ENCODE measurements at places on chromosomes 3 and 15.
A peak's percentile ranks its signal among the peaks of the same experiment; 100 is the strongest.

DNA sequence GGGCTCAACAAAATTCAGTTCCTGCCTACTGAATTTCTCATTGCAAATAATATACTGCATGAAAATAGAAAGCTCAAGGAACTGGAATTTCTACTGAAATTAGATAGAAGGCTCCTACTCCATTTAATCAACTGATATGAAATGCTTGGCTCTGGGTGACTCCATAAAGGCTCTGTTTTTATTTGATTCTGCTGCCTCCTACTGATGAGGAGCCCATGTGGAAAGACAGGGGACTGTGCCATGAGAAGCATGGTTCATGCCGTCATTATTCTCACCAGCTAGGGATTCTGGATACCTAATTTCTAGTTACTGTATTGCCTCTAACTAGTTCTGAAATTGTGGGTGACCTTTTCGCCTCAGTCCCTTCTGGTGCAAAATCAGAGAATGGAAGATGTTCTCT lies 366.2 kb upstream of the DPH6 start:
- peak; percentile 66 for DNase-seq

DNA sequence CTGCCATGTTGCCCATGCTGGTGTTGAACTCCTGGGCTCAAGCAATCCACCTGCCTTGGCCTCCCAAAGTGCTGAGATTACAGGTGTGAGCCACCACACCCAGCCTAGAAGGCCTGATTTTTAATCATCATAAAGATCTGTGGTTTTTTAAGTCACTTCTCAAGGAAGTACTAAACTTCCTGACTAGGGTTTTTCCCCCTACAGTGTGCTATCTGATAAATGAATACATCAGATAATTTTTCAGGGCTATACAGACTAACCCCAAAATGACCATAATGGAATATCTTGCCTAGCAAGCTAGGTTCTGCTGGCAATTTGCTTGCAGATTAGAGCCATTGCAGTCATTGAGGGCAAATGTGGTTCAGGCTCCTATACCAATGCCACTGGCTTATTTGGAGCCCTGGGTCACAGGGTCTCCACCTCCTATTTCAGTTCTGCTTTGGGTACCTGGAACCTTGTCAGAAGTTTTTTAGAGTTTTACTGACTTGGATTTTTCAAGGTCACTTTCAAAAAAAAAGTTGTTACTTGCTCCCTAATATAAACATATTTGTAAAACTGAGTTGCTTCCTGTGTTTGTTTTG lies 80.8 kb downstream of the SLC49A4 start:
- DNase-seq, result no peak

DNA sequence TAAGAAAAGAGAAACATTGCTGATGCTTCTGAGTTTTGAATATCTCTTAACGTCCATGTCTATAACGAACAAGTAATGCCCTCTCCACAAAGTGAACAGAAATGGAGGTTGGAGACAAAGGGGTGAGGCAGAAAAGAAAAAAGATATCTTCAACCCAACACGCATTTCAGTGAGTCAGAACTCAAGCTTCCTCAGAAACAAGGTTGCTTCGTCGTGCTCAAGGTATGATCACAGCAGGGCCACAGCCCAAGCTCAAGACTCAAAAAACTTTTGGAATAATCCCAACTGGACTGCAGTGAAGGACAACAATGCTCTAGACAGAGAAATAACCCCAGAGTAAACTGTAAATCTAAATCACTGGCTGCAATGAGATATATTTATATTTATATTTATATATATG lies 18.9 kb downstream of the WNT5A start:
- no peak for DNase-seq

DNA sequence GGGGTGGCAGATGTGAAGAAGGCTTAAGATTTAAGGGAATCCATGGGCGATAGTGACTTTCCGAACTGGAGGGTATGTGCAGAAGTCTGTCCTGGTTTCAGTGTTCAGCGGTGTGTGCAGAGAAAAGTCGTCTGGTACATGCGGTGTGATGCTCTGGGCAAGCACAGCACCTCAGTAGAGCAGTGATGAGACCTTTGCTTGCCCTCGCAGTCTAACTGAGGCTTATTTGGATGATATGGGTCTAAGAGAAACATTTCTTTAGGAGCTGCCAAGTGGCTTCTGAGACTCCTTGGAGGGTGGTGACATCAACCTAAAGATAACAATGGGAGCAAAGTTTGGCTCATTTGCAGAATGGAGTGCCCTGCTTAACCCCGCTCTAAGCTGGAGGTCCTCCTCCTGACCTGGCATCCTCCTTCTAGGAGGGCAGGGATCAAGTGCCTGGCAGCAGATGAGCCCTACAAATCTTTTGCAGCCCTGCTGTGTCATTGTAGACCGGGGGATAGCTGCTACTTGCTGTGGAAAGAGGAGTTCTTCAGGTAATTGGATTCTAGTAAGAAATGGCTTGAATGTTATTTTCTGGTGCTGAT lies 228.1 kb upstream of the AZI2 start:
- peak; percentile 20 for DNase-seq

DNA sequence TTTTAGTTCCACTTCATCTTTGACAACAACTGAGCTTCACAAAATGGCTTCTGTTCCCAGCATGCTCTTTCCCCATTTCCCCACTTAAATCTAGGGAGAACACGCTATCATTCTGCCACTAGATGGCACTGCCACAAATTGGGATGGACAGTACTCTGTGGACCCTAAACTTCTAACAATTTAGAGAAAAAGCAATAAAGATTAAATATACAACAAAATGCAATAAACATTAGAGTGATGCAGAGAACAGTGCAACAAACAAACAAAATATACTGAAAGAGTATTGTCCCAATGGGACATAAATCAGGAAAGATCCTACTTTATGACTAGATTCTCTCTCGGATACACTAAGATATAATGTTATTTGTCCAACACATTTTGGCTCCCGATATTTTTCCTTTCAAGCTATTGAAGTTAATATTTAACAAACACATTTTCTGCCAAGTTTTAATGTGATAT lies 169.7 kb upstream of the TMCO5A start:
- DNase-seq, result peak; percentile 17

DNA sequence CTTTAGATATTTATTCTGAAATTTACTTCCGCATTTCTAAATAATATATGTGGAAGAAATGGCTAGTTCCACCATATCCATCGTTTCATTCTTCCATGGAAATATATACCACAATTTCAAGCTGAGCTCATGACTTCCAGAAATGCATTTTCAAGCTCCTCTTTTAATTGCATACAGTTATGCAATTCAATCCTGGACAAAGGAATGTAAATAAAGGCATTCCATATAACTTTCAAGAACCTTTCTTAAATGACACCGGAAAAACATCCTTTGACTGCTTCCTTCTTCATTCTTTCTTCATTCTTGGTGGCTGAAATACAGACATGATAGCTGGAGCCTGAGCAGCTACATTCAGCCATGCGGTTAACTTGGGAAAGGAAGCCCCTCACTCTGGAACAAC lies 185.2 kb upstream of the GADL1 start:
- no peak for DNase-seq

DNA sequence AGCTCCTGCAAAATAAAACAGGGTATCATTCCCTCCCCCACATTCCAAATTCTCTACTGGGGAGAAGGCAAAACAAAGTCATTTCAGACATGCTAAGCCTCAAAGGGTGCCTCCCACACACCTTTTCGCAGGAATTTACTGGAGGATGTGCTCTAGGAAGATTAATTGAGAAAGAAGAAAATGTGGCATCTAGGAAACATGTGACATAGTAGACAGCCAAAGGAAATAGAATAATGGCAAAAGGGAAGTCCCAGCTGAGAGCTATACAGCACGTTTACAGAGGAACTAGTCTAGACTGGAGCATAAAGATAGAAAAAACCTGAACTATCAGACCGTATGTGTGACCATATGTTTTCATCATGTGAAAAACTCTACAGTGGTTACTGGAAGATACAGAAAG lies 58.8 kb upstream of the MELTF start:
- DNase-seq, result no peak

DNA sequence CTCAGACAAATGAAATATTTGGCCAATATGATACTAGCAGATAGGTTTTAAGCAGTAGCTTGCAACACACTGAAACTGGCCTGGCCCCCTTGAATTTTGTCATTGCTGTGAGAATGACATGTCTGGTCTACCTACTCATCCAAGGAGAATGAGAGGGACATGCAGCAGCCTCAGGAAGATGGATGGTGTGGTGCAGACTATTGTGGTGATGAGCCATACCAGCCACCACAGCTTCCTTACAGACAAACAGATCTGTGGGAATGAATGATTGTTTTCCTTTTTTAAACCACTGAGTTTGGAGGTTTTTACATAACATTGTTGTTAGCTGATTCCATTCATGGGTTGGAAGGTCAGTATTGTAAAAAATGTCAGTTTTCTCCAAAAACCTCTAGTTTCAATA lies 133.7 kb upstream of the POU1F1 start:
- no peak for DNase-seq

DNA sequence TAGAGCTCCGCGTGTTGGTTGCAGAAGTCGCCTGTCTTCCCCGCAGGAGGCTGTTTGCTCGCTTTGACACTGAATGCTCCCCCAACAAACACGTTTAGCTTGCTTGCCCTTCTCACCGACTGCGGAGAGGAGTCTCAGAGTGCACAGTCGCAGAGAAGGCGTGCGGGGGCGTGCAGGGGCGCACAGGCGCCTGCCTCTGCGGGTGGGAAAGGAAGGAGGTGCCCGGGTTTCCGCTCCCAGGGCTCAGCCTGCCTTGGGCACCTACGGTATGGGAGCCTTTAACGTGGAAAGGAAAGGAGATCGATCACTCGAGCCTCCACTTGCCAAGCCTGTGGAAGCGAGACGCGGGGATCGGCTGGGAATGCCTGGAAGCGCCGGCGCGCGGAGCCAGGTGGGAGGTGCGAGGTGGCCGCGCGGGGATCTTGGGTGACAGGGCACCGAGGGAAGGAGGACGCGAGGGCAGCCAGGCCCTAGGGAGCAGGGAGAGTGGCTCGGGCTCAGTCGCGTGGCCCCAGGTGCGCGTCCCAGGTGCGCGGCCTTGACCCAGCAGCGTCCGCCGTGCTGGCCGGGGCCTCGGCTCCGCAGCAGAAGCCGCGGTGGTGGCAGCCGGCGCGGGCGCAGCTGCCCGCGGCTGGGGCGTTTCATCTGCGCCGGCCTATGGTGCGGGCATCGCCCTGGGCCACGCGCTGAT lies at the start of gene FAN1:
FAN1 (plus strand) TSS at position 419 of the 691 bp plus-strand sequence. CDS start 749 bp downstream, outside the sequence.
- peak; percentile 86 for DNase-seq

- no peak for DNase-seq
These were observed 153.4 kb upstream of the UMPS start for GRCh38 chr3:124576565-124577493.

GRCh38 chr15:39692356-39693327 lies 90.0 kb downstream of the FSIP1 start:
- DNase-seq, result peak; percentile 76

DNA sequence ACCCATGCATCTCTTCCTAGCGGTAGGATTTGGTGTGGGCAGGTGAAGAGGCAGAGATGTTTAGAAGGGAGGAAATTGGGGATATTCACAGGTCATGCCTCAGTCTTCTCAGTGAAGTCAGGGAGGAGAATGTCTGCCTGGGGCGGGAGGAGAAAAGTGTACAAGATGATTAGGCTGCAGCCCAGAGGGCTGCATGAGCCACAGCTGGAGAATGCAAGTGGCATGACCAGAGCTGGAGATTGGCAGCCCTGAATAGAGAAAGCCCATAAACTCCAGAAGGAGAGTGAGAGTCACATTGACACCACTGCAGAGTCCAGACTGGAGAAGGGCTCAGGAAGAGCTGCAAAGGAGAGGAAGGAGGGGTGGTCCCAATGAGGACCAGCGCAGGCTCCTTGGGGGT lies 22.6 kb downstream of the PDHB start:
- DNase-seq, result no peak

DNA sequence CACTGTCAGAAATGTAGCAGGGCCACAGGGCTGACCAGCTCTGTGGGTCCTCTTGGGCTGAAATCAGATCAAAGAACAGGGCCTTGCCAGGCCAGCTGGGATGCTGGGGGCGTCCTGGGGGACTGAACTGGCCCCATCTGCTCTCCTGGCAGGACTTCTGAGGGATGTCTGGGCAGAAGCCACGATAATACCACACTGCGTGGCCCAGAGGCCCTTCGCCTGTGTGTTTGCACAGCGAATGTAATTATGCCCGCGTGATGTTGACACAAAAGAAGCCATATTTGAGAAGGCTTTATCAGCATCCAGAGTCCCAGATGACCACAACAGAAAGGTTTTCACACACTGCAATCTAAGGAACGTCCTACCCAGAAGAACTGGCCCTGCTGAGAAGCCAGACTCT lies 174.0 kb downstream of the RAB11A start:
- no peak for DNase-seq

GRCh38 chr3:55074796-55075195 lies 146.9 kb upstream of the LRTM1 start:
- DNase-seq, result no peak

GRCh38 chr3:111485086-111485485 lies 56.9 kb upstream of the CD96 start:
- DNase-seq, result no peak

DNA sequence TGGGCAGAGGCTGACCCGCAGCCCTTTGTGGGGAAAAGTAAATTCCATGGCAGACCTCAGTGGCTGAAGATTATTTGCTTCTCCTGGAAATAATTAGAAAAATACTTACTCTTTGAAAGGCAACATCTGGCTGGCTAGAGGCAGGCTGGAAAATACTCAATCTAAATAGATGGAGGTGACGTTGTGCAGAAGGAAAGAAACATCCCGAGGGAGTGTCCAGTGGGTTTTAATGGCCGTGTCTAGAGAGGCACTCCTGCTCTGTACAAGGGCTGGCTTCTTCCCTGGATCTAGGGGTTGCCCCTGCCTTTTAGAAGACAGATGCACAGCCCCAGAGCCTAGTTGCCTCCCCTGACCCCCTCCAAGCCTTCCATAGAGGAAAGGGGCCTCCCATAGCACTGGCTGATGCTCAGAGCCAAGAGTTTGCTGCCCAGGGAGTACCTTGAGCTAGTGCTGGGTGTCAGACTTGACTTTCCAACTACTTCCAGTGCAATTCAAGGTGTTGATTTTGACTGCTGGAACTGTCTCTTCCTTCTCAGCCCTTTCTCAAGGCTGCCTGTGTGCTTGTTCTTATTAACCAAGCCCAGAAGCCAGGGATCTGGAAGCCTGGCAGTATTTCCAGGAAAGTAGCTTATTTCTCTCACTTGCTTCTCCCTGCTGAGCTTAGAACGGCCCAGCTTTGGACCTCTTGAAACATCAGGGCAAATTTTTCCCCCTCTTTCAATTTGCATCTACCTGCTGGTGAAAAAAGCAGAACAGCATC lies 27.4 kb downstream of the CGNL1 start:
- no peak for DNase-seq

- DNase-seq, result no peak
These were observed 176.2 kb upstream of the TOPAZ1 start for GRCh38 chr3:44065311-44066094.

Data from globus pallidus (tissue), 1 donor.